ENCODE measurements at places on chromosomes 2 and 18.
A peak's percentile ranks its signal among the peaks of the same experiment; 100 is the strongest.

DNA sequence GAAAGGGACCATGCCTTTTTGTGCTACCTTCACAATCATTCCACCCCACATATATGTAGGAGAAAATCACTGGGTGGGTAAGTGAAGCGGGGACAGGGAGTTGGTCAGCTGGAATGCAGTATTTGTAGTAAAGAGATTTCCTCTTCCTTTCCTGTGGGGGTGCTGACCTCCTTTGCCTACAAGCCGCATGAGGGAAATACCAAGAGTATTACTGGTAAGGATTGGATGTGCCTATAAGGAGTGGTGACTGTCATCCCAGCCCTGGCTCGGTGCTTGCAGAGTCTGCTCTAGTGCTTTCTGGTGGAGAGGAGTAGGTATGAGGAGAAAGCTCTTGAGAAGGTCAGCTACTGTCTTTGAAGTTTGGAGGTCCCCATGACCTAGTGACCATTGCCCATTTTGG, 324.6 kb downstream of the HRH4 start:
- DNase-seq = no peak

- DNase-seq = no peak
These were observed 119.3 kb upstream of the PKDCC start for GRCh38 chr2:41928526-41928925.

DNA sequence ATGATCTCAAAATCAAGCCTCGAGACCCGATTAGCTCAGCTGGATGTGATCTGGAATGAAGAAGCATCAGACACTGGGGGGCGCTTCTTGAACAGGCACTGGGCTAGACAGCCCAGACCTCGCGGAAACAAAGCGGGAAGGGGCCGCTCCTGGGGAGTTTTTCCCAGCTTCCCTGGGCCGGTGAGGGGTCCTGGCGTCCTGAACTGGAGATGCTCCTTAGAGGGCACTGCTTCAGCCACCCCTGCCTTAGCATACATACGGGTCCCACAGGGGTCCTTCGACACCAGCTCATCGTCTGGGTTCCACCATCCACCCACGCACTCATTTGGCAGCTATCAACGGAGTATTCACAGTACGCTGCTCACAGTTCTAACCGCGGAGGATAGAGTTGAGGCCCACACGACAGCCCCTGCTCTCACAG, 146.7 kb downstream of the TSN start:
- DNase-seq = no peak

DNA sequence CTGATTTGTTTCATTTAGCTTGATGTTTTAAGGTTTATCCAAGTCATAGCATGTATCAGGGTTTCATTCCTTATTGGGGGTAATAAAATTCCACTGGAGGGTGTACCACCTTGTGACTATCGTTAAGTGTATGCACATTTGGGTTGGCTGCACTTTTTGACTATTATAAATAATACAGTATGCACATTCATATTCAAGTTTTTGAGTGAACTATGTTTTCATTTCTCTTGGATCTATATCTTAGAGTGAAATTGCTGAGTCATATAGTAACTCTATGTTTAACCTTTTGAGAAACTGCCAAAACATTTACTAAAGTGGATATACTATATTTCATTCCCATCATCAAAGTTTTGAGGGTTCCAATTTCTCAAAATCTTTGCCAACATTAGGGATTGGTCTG, 952.7 kb downstream of the TDRD15 start:
- DNase-seq = no peak

- no peak for DNase-seq
These were observed 32.4 kb upstream of the ATL2 start for GRCh38 chr2:38409156-38410102.

DNA sequence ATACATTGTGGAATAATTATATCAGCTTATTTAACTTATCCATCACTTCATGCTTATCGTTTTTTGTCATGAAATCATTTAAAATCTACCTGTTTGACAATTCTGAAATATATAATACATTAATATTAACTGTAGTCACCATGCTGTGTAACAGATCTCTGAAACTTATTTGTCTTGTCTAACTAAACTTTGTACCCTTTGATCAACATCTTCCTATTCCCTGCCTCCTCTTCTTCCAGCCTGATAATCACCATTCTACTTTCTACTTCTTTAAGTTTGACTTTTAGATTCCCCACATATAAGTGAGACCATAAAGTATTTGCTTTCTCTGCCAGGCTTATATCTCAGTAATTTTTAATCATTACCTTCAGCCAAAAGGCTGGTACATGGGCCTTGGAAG, 134.2 kb upstream of the LINC00305 start:
- no peak for DNase-seq

DNA sequence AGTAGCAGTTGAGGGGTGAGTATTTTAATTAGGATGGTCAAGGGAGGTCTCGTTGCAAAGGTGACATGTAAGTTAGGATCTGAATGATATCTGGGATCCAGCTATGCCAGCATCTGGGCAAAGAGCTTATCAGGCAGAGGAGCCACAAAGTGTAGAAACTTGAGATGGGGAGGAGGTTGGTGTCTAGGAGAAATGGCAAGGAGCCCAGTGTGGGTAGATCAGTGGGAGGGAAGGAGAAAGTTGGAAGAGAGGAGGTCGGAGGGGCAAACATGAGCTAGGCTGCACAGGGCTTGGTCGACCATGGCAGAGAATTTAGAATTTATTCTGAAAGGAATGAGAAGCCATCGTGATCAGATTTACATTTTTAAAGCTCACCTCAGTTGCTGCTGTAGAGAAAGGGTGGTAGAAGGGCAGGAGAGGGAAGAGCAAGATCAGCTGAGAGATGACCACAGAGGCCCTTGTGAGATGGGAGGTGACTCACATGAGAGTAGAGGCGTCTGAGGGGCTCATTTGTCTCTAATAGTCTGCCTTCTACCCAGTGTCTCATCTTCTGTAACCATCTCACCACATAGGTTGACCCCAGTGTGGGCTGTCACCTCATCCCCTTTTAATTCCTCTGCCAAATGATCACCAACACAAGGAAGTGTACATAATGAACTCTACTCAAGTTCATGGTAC, 170.0 kb downstream of the ETAA1 start:
- DNase-seq = no peak

- DNase-seq = peak; percentile 77
These were observed 61.6 kb downstream of the ST3GAL5 start for GRCh38 chr2:85826990-85827878.

Measured in NCI-H69 (cell line).